Mesenchymal stem cell (in vitro differentiated cells and primary cell): ENCODE measurements at places on chromosomes 5 and 9.

DNA sequence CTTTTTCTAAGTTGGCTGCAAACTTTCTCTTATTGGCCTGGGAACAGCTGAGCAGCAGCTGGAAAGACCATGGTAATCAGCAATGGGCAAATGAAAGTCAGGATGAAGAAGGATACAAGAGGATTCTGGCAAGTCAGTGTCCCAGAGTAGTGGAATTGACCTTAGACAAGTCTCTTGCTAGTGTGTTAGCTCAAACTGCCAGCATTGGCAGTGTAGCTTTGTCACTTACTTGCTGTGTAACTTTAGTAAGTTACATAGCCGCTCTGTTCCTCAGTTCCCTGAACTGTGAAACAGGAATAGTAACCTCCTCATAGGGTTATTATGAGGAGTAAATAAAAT lies 3.6 kb downstream of the ALDH1A1 start:
- DNase-seq, result no peak

- no peak for DNase-seq
Observed at GRCh38 chr5:80234116-80234948, 21.5 kb downstream of the SERINC5 start.

DNA sequence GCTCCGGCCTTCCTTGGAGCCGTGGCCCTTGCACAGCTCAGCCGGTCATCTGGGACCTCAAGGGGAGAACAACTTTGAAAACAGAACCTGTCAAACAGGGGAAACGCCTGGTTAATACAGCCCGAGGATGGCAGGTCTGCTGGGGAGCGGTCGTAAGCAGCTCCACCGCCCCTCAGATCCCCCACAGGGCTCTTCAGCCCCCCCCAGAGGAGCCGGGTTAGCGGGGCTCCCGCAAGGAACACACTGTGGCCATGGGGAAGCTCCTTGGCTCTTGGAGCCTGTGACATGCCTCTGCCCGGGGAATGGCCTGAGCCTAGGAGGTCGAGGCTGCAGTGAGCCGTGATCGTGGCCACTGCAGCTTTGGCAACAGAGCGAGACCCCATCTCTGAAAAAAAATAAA lies 6.8 kb downstream of the TMEM250 start:
- DNase-seq, result no peak

DNA sequence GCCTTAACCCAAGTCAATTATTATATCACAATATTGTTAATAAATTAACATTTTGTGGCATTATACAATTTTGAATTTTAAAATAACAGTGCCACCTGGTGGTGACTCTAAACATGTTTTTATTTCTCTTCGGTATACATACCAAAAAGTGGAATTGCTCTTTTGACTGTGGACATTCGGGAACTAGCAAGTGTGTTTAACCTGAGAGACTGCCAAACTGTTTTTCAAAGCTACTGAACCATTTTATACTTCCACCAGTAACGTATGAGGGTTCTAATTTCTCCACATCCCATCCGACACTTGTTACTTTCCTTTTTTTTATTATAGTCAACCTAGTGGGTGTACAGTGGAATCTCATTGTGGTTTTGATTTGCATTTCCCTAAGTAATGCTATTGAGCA lies 18.3 kb upstream of the HSDL2 start:
- DNase-seq, result peak; percentile 49

- DNase-seq, result peak; percentile 22
Observed at GRCh38 chr5:83199126-83199525, 121.8 kb downstream of the XRCC4 start.

DNA sequence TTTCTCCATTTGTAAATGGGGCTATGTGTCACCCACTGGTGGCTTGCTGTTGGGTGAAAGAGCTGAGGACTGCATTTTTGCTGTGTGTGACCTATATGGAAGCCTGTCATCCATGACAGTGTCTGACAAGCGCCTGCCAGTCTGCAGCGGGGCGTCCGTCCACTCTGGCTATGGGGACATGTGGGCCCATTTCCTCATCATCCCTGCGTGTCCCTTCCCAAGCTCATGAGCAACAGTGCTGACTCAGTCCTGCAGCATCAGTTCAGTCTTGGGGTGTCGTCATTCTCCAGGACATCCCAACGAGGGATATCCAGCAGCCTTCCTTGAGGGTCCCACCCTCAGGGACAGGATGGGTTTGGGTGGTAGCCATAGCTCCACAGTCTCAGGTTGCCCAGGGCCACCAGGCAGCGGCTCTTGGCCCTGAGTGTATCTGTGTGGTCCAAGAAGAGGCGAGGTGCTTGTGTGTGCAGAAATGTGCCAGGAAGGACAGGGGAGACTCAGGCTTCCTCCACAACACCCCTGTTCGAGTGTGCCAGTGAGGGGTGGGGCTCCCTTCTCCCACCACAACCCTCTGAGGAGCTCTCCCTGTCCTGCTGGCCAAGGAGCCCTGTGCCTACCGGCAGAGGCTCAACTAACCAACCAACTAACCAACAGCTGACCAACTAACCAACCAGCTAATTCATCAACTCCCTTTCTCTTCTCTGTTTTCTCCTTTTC lies 2.1 kb downstream of the FGD3 start:
- DNase-seq, result no peak

DNA sequence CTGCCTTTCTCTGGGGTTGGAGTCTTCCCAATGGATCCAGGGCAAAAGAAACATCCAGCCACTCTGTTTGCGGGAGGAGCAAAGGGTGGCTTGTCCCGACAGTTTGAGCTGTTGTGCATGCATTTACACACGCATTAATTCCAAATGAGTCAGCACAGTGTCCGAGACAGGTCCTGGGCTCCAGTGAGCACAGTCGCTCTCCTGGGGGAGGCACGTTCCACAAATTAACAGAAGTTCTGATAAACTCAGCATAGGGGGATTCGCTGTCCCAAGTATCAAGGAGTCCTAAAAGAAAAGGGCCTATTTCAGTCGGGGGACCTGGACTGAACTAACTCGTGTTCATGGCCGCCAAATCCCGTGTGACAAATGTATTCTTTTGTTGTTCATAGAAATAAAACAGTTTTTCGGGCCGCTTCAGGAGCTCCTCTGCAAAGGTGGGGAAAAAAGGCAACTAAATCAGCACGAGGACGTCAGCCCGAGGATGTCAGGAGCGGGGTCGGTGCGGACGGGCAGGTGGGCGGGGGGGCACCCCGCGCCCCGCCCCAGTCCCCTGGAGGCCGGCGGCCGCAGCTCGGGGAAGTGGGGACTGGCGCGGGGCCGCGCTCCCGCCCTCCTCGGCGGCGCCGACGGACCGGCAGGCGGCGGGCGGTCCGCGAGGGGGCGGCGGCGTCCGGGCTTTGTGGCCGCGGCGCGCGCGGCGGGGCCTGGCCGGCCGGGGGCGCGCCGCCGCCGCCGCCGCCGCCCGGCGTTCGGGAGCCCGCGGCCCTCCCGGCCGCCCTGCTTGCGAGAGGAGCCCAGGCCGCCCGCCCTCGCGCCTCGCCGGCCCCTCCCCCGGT lies at the start of gene MSANTD3:
Gene MSANTD3, plus strand, starts transcription at position 614 of the 836 bp plus-strand sequence. CDS start 14,796 bp downstream, outside the sequence.
- DNase-seq, result peak; percentile 92

GRCh38 chr9:114662081-114662989 lies 4.7 kb upstream of the TEX53 start:
- peak; percentile 54 for DNase-seq
